Memory B cell (primary cell): ENCODE measurements at places on chromosomes 6 and 20.

- DNase-seq: no peak
These were observed 387.1 kb upstream of the JARID2 start for GRCh38 chr6:14858808-14859207.

DNA sequence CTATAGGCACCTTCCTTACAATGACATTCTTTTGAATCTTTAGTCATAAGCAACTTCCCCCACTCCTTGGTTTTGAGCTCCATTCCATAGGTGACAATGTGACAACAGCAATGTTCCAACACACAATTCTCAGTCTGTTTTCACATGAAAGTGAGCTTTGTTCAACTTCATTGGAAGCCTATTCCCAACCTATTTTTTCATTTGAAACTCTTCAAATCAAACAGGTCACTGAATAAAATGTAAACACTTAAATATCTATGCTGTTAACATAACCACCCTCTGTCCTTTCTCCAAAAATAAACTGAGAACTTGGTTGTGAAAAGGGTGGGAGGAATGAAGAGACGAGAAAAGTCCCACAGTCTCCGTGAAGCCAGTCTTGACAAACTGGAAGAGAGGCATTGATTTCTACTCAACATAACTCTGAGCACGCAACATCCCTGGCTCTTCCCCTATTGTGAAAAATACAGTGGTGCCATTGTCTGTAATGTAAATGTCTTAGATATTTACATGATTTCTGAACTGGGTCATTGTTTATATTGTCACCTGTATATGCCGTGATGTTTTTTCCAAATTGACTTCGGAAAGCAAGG lies 343.1 kb downstream of the TFAP2A start:
- no peak for DNase-seq

GRCh38 chr6:105771313-105771970 lies 314.7 kb upstream of the PRDM1 start:
- DNase-seq: no peak

- DNase-seq: no peak
These were observed 17.4 kb upstream of the RAB32 start for GRCh38 chr6:146526192-146526591.

DNA sequence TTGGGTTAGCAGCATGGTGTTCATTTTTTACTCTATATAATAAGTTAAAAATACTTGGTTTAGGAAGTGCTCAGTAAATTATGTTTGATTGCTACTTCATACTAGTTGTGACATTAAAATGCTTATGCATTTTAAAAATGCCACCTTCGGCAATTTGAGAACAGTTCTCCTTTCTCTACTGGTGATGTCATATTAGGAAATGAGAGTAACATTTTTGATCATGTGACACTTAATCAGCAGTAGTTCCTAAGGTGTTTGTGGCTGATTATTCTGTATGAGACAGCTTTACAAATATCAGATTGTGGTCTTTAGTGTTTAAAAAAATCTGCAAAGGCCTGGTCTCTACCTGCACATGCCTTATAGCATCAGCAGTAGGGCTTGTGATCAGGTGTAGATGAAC lies 4.4 kb downstream of the GZF1 start:
- DNase-seq: no peak

DNA sequence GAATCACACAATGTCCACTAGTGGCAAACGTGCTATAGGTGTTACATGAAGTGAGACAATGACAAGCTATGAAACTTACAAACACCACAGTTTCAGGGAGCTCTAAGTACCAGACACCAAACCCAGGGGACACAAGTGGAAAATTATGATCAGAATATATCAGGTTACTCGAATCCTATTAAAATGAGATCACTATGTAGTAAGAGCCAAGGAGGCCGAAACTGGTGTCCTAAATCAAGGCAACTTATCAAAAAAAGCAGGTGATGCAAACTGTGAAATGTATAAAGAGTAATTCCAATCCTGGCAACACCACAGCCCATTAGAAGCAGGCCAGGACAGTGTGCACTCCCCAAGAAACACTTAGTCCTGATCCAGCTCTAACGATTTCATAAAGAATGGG lies 100.3 kb downstream of the ARHGAP18 start:
- DNase-seq: no peak
